BE2C (cell line): ENCODE measurements at places on chromosomes 6 and 20.

- no peak for DNase-seq
Observed at GRCh38 chr6:33744895-33745546, 1.7 kb downstream of the IP6K3 start.

- DNase-seq = no peak
Observed at GRCh38 chr6:129641344-129641743, 68.6 kb downstream of the ARHGAP18 start.

DNA sequence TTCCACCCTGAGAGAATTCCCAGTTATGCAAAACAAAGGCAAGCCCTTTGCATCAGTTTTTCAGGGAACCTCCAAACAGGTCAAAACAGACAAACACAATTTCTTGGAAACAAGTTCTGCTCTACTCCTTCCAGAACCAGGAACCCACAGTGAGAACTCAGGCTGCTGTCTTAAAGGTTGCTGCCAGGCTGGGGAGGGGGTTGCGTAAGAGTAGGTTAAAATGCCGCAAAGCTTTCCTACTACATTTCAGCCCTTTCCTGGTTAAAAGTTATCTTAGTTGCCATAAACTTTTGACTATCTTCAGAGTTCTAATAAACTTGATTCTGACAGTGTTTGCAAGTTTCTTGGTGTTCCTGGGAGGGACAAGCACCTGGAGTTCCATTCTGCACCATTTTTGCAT, 33.8 kb downstream of the KPNA5 start:
- no peak for DNase-seq

- DNase-seq = peak; percentile 84
Observed at GRCh38 chr20:36408219-36408618, 102.1 kb downstream of the DLGAP4 start.
